ENCODE measurements at places on chromosomes 3 and 15.

DNA sequence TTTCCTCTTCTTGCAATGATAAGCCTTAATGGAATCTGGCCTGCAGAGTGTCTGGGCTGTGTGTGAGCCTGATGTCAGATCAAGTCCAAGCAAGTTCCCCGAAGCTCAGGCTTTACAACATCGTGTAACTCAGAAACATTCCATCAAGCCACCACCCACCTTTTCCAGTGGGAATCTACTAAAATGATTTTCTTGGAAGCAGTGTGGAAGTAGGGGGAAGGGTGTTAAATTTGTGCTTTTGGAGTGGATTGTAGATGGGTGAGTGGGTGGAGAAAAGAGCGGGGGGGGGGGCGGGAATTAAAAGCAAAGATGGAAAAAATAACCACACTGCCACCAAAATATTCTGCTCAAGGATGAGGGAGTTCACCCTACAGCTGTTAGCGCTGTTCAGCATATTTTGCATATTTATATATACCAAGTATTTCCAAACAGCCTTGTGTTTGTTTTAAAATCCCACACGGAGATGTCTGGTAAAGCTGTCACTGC, 53.6 kb downstream of the VGLL3 start:
- DNase-seq, result no peak

GRCh38 chr3:23096041-23096440, 107.1 kb upstream of the UBE2E2 start:
- DNase-seq, result no peak

DNA sequence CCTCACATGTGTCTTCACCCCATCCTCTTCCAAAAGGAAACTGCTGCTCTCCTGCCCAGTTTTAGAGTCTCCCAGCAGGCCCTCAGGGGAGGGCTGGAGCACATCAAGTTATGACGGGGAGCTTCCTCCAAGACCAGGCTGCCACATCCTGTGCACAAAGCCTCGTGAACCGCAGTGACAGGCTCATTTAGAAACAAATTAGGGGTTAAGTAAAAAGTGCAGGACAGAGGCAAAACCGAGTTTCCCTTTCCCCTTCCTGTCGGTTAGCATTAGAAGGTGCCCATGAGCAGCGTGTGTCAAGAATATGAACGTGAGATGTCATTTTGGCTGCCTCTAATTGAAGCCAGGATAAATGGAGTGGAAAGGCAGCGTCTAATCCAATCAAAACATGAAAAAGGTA, 199.7 kb downstream of the ARRDC4 start:
- DNase-seq, result no peak

DNA sequence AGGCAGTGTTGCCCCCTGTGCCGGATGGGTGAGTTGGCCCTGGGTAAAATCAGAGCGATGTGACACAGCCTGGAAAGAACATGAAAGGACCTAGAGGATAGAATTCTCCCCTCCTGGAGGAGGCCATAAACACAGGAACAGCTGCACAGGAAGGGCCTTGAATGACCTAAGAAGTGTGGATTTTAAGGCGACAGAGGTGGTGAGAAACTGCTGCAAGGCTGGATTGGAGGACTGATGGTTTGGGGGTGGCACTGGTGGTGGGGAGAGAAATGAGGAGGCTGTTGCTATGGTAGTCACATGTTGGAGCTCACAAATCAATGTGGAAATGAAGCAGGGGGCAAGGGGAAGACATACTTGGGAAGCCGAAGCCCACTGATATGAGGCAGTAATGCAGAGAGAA, 13.8 kb downstream of the XIRP1 start:
- DNase-seq, result no peak

DNA sequence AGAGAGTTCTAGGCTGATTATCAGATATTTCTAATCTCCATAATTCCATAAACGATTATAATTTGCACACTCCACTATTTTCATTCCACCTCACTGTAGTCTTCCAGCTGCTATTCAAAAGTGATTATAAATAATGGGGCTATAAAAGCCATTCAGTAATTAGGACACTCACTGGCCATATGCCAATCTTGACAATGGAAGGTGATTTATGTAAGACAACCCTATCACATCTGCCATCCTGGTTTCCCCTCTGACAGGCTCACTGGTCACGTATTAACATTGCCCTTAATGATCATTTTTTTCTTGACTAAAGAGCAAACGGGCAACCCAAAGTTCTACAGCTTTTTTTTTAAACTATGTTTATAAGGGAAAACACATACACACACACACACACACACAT, 402.4 kb downstream of the MAGI1 start:
- DNase-seq, result no peak

DNA sequence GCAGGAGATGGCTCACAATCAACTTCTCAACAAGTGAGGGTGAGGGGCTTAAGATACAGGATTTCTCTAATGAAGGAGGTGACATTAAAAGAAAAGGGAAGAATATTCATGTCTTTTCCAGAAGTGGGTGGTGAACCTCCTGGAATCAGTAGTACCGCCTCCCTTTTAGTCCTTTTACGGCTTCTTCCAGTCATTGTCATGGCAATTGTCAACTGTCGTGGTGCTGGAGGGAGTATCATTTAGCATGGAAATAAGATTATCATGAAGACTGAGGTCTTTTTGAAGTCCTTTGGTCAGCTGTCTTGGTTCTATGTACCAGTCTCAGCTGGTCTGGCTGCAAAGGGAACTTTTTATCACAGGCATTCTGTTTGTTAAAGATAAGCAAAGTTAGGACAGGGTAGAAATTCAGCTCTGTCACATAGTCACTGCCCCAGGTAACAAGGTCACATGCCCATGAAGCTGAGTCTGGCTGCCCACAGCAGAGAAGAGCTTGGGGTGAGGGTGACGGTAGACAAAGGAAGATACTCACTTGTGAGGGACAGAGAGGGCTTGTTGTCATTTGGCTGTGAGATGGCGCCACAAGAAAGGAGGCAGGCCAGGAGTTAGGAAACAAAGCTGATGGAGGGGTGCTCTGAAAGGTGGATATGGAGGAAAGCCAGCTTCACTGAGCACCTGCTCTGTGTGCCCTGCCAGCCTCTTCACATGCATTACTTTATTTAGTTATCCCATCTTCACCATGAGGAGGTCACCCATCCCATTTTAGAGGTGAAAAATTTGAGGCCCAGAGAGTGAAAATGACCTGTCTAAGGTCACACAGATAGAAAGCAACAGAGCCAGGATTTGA, 228.2 kb upstream of the TRIM42 start:
- no peak for DNase-seq

DNA sequence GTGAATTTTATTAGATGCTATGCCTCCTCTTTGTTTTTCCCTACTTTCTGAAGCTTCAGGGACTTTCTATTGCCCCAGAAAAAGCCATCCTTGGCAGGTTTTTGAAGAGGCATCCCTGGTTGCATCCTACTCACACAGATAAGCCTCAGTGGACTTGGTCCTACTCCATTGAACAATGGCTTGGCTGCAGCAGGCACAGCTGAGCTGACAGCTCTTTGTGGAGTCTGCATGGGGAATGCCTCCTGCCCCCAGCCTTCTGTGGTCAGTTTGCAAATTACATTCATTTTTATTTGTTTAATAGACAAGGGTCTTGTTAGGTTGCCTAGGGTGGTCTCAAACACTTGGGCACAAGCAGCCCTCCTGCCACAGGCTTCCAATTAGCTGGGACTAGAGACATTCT, 69.7 kb downstream of the NPAP1 start:
- DNase-seq, result no peak

DNA sequence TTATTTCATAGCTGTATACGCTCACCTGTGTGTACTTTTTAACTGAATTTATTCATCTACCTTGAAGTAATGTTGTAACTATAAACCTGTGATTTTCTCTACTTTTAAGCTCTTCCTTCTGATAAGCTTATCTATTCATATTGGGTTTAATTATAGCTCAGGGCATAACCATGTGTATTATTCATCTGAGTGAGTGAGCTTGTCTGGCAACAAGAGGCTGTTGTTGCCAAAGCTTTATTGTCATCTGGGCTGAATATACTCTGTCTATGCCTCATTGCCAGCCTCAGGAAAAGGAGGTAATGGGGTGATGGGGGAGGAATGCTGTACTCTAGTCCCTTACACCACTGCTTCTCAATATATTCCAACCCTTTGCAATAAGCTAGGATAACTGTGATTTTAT, 292.4 kb downstream of the UBE2E2 start:
- no peak for DNase-seq

DNA sequence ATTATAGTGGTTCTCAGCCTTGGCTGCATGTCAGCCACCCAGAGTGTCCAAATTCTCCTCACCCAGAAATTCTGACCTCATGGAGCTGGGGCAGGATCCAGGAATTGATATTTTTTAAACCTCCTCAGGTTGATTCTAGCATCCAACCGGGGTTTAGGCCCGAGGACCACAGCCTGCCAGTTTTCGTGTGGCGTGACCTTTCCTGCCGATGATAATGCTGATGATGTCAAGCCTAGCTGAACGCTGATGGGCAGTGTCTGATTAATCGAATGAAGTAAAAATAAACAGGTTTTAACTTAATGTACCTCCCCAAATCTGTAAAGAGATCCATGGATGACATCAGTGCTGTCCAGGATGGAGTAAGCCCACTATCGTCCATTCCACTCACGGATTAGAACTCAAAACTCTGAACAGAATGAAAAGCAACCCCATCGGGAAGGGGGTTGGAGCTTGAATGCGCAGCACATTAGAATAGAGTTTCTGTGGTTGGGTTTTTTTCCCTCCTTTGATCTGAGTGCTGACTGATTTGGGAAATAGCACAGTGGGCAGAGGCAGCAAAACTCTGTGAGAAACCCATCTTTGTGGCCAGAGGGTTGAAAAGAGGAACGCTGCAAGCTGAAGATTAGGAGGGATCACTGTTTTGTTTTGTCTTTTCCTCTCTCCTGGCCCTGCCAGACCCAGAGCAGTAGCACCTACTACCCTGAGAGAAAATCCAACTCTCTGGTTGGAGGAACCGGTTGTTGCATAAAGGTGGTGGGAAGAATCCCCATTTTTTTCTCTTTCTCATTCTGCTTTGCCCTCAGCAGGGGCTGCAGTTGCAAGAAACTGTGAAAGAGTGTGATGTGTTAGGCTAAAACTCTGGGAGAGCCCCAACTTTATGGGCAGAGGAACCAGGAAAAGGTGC, 153.9 kb downstream of the APBA2 start:
- DNase-seq, result no peak

All from stimulated activated CD8-positive, alpha-beta memory T cell treated with anti-CD3 and anti-CD28 coated beads, Interleukin-15, amount 100 ng/mL, for 24 hours (primary cell).